Activated T-helper 2 cell treated with anti-CD3 and anti-CD28 coated beads, Interferon-gamma antibody, Interleukin-2, Interleukin-4, amounts not matched to agents 10 μg/mL and 5 μg/mL and 100 μg/mL, durations not matched to agents 14 hours and 24 hours and 36 hours (primary cell): ENCODE measurements at places on chromosomes 7 and 10.

DNA sequence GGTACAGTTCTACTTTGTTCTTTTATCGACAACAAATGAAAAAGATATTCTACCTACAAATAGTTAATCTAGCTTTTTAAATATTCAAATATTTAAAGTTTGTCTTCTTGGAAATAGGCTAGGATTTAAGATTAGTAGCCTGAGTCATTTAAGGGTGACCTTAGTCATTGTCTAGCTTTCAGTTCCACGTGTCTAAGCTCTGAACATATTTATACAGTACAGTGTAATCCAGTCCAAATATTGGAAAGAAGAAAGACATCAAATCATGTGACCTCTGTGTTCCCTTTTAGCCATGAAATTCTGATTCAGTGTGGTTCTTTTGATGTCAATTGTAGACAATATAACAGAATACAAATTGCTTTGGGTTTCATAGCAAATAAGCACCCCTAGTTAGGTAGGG, 121.1 kb downstream of the MALRD1 start:
- no peak for DNase-seq

GRCh38 chr7:136677471-136678365, 190.7 kb upstream of the CHRM2 start:
- DNase-seq: no peak

DNA sequence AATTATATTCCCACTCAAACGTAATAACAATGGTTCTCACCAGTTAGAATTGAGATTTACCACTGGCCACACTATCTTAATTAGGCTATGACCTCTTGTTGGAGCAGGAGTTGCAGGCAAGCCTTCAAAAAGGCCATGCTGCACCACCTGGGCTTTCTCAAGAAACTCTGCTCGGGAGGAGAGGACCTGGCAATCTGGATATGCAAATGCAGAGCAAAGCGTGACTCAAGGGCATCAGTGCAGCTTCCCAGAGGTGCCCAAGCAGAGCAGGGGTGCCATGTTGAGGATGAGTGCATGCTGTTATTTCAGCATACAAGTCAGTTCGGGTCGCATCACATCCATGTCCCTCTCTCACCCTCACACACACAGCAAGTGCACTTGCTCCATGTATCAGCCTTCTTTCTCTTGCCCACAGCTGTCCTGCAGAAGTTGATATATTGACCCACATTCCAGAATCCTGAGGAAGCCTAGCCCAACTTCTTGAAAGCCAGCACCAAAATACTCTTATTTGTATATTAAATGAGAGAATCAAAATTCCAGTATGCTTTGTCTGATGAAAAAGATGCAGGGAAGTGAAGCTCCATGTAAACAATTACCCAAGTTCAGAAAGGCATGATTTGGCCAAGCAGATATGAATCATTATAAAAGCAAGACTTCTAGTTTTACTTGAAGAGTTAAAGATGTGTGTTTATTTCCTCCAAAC, 55.7 kb upstream of the IL6 start:
- no peak for DNase-seq

GRCh38 chr7:46879783-46880182, 702.1 kb downstream of the TNS3 start:
- no peak for DNase-seq

GRCh38 chr7:111080495-111081105, 10.3 kb upstream of the LRRN3 start:
- no peak for DNase-seq

- DNase-seq: no peak
Observed at GRCh38 chr7:2971914-2972834, 71.5 kb downstream of the CARD11 start.

DNA sequence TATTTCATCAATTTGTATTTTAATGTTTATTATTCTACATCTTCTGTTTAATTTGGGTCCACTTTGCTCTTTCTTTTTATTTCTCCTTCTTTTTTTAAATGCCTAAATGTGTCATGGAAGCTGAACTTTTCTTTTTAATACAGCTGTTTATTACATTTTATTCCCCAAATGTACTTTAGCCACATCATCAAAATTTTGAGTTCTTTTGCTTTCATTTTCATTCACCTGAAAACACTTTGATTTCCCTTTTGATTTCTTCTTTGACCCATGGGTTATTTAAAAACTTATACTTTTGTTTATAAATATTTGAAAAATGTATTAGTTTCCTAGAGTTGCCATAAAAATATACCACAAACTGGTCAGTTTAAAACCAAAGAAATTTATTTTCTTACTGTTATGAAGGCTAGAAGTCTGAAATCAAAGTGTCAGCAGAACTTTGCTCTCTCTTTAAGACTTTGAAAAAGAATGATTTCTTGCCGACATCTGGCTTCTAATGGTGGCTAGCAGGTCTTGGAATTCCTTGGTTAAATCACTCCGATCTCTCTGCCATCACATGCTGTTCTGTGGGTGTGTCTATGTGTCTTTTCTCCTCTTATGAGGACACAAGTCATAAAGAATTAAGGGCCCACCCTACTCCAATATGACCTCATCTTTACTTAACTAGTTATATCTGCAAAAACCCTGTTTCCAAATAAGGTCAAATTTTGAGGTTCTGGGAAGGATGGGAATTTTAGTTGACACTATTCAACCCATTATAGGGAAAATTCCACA, 225.5 kb downstream of the ANKRD7 start:
- DNase-seq: no peak

DNA sequence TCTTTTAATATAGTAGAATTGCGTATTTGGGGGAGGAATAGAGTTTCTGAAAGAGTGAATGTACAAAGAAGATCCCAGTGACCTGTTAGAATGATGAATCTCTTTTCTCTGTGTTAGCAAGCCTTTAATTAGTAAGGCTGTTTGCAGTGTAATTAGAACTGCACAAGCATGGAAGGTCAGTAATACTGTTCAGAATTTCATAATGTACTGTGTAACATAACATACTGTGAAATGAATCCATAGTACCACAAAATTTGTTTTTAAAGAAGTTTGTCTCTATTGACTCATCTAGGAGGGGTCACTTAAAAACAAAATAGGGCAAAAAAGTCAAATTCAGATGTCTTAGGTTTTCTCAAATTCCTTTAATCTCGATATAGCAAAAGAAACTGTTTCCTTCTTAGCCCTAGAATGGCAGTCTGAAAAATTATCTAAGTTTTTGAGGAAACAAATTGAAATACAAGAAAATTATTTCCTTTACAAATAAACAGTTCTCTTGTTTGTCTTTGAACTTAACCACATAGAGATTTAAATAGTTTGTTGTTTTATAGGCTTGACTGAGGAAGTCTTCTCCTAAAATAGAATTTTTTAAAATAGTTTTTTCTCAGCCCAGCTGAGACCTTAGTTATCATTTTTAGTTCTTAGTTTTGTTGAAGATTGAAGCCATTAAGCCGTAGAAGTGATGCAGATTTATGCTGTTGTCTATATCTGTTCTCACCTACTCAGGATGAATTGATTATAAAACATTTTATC, 12.5 kb downstream of the ADK start:
- DNase-seq: no peak

DNA sequence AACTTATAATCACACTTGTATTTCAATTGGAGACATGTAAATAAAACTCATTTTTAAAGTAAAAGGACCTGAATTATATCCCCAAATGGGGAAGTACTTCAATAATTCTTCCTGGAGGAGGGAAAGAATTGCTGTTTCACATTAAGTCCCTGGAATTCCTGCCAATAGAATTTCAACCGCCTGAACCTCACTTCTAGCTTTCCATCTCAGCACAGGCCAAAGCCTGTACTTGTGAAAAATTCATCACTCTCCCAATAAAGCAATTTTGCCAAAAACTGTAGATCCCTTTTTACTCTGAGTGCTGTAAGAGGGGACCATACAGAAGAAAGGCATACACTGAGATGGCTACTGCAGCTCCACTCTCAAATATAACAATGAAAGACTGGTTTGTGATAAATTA, 54.8 kb downstream of the CADPS2 start:
- DNase-seq: no peak

- no peak for DNase-seq
Observed at GRCh38 chr7:18128846-18129245, 101.2 kb upstream of the PRPS1L1 start.

- no peak for DNase-seq
Observed at GRCh38 chr10:373015-373414, 237.8 kb downstream of the ZMYND11 start.

DNA sequence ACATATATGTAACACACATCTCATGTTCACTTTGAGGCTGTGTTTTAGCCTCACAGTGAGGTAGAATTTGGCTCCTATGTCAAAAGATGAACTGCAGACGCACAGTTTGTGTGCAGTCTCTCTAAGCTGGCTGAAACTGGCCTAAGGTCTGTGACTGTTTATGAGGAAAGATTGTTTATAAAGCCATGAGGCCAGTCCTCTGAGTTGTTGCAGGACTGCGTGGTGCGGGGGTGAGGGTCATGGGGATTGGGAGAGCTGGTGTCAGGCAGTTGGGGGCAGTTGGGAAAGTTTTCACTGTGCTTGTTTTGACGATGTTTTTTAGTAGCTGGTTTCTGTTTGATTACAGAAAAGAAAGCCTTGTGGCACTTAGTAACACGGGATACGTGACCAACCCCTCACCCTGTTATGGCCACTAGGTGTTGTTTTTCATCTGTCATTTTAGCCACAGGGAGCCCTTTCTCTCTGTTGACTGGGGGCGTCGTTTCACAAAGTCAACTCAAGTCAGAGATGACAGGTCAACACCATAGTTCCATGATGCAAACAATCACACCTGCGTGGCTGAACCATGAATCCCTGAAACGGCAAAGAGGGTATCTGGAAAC, 310.9 kb downstream of the CCDC3 start:
- DNase-seq: no peak

GRCh38 chr7:149297034-149297755, 35.2 kb downstream of the ZNF783 start:
- DNase-seq: no peak

DNA sequence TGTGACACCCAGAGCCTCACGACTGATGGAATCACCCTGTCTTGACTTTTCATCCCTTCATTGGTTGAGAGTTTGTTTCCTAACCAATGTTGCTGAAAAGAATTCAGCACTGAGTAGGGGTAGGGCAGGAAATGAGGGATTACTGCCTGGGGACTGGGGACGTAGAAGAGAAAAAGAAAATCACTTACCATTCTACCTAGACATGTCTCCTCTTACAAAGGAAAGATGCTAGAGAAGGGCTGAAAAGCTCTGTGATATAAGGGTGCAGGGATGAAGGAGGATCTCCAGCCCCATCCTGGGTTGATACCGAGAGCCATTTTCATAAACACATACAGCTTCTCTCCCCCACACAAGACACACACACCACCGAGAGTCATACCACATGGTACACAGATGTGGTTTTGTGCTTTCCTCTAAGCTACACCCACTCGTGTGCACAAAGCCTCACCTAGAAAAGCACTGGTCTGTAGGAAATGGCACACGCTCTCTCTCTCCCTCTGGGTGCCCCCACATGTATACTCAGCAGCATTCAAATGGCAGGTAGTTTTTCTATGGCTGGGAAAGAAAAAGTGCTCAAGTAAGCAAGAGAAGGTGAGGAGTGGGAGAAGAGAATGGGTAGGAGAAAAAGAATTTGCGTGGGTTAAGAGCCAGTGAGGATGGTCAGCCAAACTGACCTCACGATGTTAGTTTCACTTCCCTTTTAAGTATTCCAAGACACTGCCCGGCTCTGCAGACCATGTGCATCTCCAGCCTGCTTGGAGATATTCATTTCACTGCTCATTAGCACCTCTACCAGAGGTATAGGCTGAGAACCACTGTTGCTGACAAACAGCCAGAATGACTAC, 85.8 kb downstream of the CALD1 start:
- DNase-seq: peak; percentile 24

DNA sequence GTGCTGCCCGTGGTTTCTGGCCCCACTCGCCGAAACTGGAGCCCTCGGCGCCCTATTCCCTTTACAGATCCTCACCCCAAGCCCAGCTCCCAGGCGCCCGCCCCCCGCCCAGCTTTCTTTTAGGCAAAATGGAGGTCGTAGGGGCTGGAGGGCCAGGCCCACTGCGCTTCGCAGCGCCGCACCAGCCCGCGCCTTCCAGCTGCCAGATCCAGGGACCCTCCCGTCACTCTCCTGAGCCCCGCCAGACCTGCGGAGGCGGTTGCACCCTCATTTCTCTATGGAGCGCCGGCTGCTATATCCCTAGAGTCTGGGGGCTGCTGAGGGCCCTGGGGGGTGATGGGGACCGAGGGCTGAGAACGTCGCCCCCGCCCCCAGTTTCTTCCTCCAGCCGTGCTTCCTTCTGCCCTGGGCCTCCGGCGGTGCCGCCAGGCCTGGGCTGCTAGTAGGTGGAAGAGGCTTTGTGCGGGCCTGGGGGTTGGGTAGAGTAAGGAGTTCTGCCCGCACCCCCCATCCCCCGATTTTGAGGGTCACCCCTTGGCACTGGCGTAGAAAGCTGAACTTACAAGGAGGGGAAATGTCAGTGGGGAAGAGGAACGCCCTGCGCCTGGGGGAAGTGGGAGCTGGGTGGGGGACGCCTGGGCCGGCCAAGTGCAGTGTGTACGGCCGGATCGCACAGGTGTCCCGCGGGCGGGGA, 1.0 kb downstream of the GNB2 start:
- no peak for DNase-seq

DNA sequence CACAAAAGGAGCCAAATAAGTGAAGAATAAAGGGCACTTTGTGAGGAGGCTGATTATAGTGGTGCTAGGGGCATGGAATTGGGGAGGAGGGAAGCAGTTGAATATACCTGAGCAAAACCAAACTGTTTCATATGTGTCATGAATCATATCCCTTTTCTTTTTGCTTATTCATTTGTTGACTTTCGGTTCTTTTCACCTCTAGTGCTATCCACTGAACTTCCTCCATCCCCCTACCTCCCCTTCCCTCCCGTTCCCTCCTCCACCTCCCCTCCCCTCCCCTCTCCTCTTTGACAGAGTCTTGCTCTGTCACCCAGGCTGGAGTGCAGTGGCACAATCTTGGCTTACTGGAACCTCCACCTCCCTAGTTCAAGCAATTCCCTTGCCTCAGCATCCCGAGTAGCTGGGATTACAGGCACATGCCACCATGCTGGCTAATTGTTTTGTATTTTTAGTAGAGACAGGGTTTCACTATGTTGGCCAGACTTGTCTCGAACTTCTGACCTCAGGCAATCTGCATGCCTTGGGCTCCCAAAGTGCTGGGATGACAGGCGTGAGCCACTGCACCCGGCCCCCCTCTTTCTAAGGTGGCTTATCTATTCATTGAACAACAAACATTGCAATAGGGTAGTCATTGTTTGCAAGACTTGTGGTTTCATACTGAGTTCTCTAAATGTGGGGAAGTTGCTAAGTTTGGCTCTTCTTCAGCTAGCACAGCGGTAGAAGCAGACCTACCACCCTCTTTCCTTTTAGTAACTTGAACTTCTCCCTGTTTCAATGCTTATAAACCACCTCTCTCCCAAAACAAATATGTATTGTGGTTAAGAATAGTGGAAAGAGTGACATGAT, 150.4 kb upstream of the PRPS1L1 start:
- DNase-seq: peak; percentile 10

- DNase-seq: no peak
Observed at GRCh38 chr10:120436439-120437112, 20.5 kb upstream of the PLPP4 start.
